ENCODE measurements at places on chromosomes 4 and X.

- DNase-seq: no peak
Observed at GRCh38 chr4:15253349-15253748, 174.5 kb upstream of the C1QTNF7 start.

- DNase-seq: peak; percentile 15
Observed at GRCh38 chrX:53716328-53717088, 30.0 kb upstream of the HUWE1 start.

DNA sequence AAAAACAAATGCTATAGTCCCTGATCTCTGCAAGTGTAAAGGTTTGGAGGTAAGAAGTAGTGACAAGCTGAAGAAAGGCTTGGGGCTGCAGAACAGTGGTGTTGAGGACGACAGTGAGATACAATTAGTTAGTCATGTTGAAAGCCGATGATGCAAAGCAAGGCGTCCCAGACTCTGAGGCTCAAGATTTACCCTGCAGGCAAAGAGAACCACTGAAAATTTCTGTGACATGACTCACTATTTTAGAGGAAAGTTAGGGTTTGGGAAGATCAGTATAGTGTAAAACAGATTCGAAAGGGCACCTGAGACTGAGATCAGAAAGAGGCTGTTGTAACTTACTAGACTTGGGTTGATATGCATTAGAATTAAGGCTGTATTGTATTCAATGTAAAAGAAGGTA is 281.3 kb upstream of the FTHL17 start:
- no peak for DNase-seq

DNA sequence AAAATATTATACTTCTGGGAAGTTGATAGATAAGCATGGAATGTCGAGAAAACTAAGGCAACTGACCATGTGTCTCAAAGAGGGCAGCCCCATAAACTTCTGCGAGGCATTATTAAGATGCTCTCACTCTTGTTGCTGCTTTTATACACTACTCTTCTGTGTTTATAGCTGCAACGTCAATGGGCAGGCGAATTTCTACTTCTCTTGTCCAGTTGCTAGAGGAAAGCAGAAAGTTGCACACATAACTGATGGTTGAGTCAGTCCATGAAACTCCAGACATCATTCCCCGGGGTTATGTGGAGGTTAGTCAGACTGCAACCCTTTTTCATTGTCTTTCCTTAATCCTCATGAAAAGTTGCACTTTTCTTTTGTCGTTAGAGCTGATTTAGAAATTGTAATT is 39.8 kb downstream of the VCX3B start:
- no peak for DNase-seq

- DNase-seq: no peak
Observed at GRCh38 chr4:52619591-52619931, 39.5 kb downstream of the USP46 start.

DNA sequence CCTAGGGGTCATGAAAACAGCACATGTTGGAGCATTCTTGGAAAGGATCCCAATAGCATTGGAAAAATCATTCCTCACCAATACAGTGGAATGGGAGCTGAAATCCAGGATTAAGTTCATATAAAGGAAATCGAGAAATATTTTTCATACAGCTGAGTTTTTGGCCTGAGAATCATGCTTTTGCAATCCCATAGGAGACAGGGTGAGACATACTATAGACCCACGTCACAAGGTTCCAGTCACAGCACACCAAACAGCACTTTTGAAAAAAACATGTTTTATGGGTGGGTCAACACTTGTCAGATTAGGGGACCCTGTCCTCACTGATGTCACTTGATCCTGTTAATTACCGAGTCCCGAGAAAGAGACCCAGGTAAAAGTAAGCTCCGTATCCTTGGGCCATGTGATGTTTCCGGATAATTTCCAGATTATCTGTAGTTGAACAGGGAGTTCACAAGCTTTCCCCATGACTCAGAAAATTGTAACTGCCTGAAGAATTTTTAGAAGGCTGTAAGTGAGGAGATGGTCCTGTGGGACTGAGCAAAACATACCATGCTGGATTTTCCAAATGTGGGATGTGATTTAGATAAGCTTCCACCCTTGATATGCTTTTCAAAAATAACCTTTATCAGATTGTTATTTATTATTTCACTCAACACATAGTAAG is 80.9 kb upstream of the TLR3 start:
- no peak for DNase-seq

DNA sequence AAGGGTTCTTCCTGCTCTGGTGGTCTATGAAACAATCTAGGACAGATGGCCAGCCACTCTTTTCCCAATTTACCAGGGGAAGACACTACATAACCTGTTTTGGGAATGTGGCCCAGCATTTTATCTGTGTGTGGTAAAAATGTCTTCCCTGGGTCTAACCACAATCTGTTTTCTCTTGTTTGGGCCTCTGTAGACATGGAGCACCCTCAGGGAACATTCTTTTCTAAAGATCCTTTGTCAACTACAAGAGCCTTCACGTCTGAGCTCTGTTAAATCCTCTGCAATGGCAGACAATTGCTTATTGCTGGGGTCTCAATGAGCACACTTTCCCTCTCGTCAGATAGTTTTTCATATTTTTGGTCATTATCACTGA is 35.5 kb downstream of the PLAC1 start:
- no peak for DNase-seq

DNA sequence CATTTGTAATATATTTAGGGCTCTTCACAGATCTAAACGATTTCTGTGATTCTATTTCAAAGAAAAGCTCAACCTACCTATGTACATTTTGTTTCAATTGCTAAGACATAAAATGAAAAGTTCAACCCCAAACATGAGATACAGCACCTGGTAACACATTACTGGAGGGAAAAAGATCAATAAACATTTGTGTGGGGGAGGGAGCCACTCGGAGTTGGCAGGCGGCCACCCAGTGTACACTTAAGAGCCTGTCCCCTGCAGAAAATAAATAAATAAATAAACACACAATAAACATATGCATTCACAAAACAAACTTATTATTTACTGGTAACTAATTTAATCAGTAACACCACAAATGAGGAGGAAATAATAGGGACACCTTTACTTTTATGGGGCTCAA is 19.3 kb downstream of the PRSS48 start:
- no peak for DNase-seq

DNA sequence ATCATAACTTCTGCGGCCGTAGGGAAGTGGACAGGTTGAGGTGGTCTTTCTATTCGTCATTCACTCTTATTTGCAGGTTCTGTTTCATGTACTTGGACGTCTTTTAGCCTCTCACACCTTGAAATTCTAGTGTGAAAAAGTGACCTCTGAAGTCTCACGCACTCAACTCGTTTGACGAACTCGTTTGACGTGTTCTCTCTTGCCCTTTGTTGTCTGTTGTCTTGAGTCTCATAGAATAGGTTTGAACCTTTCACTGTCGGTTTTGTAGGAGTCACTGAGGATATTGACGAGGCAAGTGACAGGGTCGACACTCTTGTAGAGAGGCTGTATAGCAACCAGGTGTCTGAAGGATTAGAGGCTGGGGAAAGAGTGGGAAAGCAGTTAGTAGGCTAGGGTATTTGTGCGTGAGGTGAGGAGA is 1.1 kb upstream of the PGRMC2 start:
- no peak for DNase-seq

- no peak for DNase-seq
Observed at GRCh38 chr4:94302191-94302590, 40.4 kb downstream of the HPGDS start.

DNA sequence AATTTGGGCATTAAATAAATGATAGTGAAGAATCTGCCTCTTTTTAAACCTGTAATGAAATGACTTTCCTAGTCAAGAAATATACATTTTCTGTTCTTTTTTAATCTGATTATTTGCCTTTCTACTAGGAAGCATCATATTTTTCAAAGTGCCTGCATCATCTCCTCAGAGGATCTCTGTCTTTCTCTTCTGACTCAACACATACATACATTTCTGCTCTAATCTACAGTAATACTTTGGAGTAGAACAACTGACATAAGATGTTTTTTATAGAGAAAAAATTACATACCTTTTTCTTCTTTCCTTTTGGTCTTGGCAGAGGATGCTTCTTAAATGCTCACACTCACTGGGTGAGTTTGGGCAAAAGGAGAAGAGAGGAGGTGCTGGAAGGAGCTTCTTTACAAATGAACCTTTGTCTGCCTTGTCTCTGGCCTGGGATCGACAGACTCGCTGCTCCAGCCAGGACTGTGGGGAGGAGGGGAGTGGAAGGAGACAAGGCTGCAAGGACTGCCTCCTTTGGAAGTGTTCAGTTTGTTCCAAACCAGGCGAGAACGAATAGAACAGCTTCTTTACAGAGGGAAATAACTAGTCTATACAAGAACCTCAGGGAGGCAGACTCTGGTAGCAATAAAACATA is at the start of gene SCRG1:
TSS of gene SCRG1 (minus strand) at position 338 of the 637 bp plus-strand sequence. CDS start 7,702 bp downstream, outside the sequence.
- DNase-seq: no peak

DNA sequence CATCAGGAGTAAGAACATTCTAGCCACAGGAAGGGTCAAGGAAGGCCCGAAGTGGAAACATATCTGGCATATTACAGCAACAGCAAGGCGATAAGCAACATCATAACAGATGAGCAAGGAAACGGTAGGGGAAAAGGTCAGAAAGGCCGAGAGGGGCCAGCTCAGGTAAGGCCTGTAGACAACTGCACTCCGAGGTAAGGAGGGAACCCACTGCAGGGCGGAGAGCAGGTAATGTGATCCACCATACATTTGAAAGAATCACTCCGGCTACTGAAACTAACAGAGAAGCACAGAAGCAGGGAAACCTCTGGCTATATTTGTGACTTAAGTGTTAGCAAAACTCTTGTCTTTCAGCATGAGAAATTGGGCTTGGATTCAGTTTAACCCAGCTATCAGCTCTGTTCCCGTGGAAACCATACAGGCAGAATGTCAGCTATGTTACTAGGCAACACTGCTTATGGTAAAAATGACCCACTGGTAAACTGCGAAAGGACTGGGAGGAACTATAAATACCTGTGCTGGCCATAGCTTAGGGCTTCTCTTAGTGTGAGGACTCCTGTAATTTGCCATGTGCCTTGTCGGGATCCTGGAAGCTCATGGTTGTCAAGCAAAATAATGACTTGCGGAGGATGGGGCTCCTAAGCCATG is 31.0 kb downstream of the FRYL start:
- no peak for DNase-seq

GRCh38 chr4:174154215-174154854 is 129.1 kb downstream of the FBXO8 start:
- DNase-seq: no peak

GRCh38 chrX:44459501-44459900 is 83.2 kb downstream of the FUNDC1 start:
- DNase-seq: no peak

GRCh38 chr4:53365121-53365485 is 758 bp downstream of the SCFD2 start:
- DNase-seq: no peak

GRCh38 chrX:67619253-67619652 is 75.4 kb downstream of the AR start:
- no peak for DNase-seq

- DNase-seq: no peak
Observed at GRCh38 chr4:54062392-54062791, 2.0 kb downstream of the CHIC2 start.

GRCh38 chr4:23932186-23932585 is 42.3 kb upstream of the PPARGC1A start:
- DNase-seq: no peak

DNA sequence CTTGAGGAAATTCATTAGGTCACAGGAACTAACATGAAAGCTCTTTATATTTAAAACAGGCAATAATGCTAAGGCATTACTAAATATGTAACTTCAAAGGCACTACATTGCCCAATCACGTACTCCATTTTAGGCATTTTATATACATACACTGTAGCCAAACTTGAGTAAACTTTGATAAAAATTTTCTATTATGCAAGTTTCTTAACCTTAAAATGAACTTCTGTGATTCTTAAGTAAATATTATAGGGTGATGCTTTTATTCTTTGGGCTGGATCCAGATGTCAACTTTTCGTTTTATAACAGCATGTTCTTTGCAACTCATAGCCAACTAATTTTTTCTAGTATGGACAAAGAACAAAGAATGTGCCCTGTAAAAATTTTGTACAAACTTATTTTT is 28.3 kb upstream of the MAP9 start:
- DNase-seq: no peak

- no peak for DNase-seq
Observed at GRCh38 chrX:150790021-150790420, 96.8 kb downstream of the MTMR1 start.
